Mammary epithelial cell (primary cell): ENCODE measurements at places on chromosomes 5 and 9. TPM values are rescaled to one million over a fixed set of nuclear protein-coding genes. Genes with fewer than 3 reads are reported as not detected.

Gene GPR150
- 0.50 TPM for total RNA-seq

Gene SLC45A2
- under 0.01 TPM for total RNA-seq

Gene PRLR
- 0.05 TPM in 1 of 2 replicates, not detected in the other for total RNA-seq

Gene SCGB3A2
- not detected in 2 replicates for total RNA-seq

Gene P4HA2
- total RNA-seq, result 142 TPM

Gene BTNL8
- total RNA-seq, result not detected

Gene PCDHAC1
- total RNA-seq, result 1.3 and 3.3 TPM in 2 replicates

Gene GLRA1
- not detected for total RNA-seq

Gene GAS1
- 15.7 TPM for total RNA-seq

Gene ANKRD31
- total RNA-seq, result 0.33 TPM

Gene GHR
- total RNA-seq, result 2.8 and 3.6 TPM in 2 replicates

Gene SEMA6A
- total RNA-seq, result 7.7 TPM

Gene IL13
- 0.27 TPM in 1 of 2 replicates, not detected in the other for total RNA-seq

Gene CDO1
- total RNA-seq, result not detected in 2 replicates

Gene GDA
- total RNA-seq, result 0.08 TPM in 1 of 2 replicates, not detected in the other

Gene KIAA1958
- 2.5 TPM for total RNA-seq

Gene DOCK8
- total RNA-seq, result 3.1 and 4.0 TPM in 2 replicates
